ENCODE measurements at places on chromosomes 2 and 18.

DNA sequence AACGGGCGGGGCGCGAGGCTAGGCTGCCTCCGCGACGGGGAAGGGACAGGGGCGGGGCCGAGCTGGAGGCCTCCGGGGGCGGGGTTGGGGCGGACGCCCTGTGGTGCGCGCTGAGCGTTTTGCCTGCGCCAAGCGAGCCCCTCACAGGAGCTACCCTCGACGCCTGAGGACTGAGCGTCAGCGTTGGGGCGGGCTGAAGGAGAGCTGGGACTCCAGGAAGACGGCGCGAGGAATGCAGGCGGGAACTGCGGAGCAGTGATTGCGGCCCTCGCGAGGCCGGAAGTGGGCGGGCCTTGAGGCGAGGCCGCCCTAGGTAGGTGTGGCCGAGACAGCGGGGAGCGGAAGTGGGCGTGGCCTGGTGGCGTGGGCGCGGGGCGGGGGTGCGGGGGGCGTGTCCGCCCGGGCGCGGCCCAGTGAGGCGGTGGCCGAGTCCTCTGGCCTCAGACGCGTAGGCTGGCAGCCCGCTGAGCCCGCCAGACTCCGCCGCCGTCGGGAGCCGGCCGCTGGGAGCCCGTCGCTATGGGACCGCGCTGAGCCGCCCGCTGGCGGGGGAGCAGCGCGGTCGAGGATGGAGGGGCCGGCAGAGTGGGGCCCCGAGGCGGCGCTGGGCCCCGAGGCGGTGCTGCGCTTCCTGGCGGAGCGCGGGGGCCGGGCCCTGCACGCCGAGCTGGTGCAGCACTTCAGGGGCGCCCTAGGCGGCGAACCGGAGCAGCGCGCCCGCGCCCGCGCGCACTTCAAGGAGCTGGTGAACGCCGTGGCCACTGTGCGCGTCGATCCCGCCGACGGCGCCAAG lies at the start of the genes SEPTIN10 and SOWAHC:
Gene SEPTIN10 (minus strand): TSS at position 45 of the 793 bp plus-strand sequence. CDS start 139 bp downstream, outside the sequence.
Gene SOWAHC (plus strand): TSS at position 443 of the 793 bp plus-strand sequence. CDS start 126 bp downstream, at position 569.
- DNase-seq = peak; percentile 97

DNA sequence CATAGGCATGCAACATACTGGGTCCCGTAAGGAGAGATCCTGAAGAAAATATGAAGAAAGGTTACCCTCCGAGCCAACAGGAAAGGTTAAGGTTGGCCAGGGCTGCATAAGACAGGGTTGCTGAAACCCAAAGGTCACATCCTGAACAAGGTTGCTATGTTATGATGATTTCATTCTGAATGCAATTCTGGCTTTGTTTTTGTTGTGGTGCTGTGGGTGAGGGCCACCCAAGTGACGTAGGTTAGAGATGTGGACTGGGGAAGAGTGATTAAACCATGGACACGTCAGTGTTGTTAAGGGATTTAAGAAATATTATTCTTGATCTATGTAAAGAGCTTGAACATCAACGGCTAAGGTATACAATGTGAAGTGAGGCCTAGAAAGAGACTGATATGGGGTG lies 60.0 kb downstream of the ZEB2 start:
- DNase-seq = no peak

DNA sequence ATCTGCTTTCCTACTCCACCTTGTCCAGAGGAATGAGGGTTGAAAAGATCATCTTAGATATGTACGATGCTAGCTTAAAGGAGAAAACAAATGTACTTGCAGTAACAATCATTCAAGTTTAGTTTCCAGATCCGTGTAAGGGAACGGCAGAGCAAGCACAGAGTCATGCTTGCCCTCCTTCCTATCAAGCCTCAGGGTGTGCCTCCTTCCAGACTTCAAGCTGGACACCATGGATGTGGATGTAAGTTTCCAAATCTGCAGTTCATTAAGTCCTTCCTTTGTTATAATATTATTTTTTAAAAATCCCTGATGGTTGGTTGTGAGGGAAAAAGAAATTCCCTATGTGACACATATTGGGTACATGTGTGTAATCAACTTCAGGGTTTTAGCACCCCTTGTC lies 238.9 kb upstream of the NT5C1B start:
- DNase-seq = no peak

DNA sequence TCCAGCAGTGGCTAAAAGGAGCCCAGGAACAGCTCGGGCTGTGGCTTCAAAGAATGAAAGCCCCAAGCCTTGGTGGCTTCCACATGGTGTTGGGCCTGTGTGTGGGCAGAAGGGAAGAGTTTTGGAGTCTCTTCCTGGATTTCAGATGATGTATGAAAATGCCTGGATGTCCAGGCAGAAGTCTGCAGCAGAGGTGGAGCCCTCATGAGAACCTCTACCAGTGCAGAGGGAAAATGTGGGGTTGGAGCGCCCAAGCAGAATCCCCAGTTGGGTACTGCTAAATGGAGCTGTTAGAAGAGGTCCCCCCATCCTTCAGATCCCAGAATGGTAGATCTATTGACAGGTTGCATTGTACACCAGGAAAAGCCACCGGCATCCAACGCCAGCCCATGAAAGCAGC lies 412.1 kb downstream of the TDRD15 start:
- DNase-seq = no peak

- DNase-seq = no peak
Measured at GRCh38 chr18:3071676-3072075, 58.7 kb upstream of the LPIN2 start.

GRCh38 chr18:60047556-60047955 lies 147.8 kb downstream of the PMAIP1 start:
- peak; percentile 43 for DNase-seq

- no peak for DNase-seq
Measured at GRCh38 chr2:176148751-176149421, 2.5 kb upstream of the HOXD4 start.

GRCh38 chr2:78707776-78708386 lies 317.6 kb upstream of the REG3G start:
- no peak for DNase-seq

GRCh38 chr2:189143925-189144324 lies 35.6 kb downstream of the COL5A2 start:
- DNase-seq = no peak

GRCh38 chr2:144986691-144987090 lies 466.8 kb upstream of the ZEB2 start:
- no peak for DNase-seq

DNA sequence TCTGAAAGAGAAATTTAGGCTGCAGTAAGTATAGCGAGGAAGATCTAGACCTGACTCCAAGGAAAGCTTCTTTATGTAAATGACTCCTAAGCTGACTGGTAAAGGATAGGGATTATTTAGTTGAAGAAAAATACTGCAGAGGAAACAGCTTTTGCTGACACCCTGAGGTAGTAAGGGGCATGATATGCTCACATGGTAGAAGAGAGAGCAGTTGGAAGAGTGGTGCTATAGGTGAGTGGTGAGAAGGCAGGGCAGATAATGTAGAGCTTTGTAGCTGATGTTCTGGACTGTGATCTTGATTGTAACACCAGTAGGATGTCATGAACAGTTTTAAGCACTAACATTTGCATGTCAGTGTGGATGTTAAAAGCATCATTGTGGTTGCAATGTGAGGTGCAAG lies 639.1 kb upstream of the SLC39A10 start:
- DNase-seq = no peak

DNA sequence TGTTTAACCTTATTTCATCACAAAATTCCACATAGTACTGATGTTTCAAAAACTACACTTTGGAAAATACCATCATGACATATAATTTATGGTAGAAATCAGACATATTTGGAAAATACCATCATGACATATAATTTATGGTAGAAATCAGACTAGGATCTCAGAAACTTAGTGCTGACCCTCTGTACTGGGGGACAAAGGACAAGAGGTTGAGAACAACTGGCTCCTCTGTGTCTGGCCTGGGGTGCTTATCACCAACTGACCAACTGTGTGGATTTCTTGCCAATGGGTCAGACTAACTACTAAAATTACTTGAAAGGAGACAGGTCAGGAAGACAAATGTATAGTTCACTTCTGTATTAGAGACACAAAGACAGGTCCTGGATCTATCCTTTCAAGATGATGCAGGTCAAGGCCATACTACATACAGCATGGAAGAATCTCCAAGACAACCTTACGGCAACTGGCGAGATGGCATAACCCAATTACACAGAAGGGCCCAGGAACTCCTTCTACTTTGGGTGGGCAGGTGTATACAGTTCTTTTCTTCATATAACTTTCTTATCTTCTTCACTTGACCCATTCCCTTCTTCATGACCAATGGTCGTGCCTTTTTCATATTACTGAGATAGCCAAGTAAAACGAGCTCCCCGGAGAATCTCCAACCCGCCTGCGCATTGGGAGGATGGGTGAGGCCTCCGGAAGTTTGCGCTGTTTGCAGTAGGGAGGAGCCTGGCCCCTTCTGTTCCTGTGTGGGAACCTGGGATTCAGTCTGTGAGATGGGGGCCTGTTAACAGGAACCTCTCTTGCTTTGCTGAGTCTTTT lies 290.5 kb downstream of the AGPS start:
- DNase-seq = no peak

GRCh38 chr2:69644506-69644979 lies 1.0 kb upstream of the AAK1 start:
- DNase-seq = no peak

DNA sequence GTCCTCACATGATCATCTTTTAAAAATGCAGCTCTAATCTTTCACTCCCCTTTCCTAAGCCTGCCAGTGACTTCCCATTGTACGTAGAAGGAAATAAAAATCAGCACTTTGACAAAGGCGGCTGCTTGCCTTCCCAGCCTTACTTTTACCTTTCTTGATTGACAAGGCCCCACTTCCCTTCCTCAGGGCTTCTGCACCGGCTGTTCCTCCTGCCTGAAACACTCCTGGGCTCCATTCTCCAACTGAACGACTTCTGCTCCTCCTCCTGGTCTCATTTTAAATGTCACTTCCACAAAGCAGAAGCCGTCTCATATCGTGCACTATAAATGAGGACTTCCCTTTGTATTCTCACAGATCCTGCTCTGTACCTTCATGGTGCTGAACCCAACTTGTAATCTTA lies 56.1 kb downstream of the OSBPL6 start:
- DNase-seq = no peak

DNA sequence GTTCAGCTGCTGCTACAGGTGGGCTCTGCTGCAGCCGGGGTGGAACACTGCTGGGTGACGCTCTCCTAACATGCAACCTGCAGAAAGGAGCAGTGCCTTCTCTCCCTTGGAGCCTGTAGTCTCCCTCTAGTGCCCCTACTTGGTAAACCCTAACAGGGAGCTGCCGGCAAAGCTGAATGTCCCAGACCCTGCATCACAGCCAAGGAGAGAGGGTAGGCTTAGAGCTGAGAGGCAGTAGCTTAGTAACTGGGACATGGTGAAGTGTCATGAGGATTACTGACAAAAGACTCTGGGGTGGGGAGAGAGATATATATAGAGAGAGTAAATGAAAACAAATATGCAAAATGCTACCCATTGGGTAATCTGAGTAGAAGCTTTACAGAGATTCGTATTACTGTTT lies 9.9 kb downstream of the NCAPH start:
- DNase-seq = no peak

- no peak for DNase-seq
Measured at GRCh38 chr2:119086327-119086726, 72.2 kb downstream of the C1QL2 start.

DNA sequence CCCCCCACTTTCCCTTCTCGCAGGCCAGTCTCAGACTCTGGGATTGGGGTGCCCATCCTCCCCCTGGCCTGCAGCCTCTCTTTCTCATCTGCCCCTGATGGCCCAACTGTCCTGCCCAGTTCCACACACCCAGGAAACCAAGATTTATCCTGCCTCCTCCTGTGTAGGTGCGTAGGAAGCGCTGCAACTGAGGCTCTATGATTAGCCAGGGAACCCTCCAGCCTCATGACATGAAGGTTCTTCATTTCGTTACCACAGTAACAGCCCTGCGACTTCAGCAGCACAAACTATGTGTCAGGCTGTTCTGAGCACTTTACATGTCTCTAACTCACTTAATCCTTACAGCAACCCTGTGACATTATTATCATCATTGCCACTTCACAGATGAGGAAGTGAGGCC lies 305.9 kb downstream of the CELF4 start:
- no peak for DNase-seq
